ENCODE measurements at places on chromosomes 5 and 9.

DNA sequence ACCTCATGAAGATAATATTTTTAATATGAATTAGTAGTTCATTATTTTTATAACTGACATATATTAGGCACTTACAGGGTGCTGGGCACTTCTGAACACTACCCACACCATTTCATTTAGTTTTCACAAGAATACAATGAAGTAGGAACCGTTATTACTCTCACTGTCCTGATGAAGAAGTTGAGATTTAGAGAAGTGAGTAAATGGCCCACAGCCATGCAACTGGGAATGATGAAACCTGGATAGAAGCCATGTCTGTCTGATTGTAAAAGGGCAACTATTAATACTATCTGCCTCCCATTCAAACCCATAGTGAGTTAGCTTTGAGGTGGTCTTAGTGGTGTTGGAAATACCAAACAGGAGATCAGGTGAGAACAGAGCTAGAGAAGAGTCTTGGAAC, 29.6 kb upstream of the OTULINL start:
- DNase-seq: no peak

- DNase-seq: no peak
Measured at GRCh38 chr5:113660206-113660605, 146.7 kb downstream of the YTHDC2 start.

DNA sequence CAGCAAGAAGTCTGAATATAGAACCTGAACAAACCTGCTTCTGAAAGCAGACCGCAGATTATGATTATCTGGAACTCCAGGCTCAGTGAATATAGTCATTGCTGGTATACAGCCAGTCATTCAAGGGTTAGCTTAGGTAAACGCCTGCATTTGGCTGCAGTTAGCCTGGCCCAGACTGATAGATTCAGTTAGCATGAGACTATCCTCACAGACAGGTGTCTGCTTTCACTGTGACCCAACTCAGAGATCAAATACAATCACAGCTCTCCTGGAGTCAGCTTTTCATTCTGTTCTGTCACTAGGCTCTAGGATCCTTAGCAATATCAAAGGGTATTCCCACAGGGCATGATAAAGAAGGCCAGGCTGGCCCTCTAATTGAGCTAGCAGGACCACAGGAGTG, 138.6 kb upstream of the PLCXD3 start:
- DNase-seq: no peak

DNA sequence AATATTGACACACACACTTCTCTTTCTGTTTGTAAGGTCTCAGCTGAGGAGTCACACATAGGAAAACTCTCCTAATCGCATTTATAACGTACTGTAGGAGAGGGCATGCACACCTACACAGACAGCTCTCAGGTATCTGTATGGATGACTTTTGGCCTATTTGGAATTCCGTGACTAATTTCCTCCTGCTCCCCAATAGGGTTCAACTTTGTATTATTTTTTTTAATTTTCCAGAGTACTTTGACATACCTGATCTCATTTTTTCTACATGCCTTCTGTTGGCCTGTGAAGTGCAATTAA, 195.9 kb downstream of the ARHGAP26 start:
- no peak for DNase-seq

Data from mesenteric fat pad (tissue), 1 donor.